MM.1S (cell line): ENCODE measurements at places on chromosomes 7 and 10.

GRCh38 chr7:66631471-66631870 lies 2.8 kb downstream of the KCTD7 start:
- DNase-seq: peak; percentile 39

GRCh38 chr10:23238015-23238414 lies 45.9 kb downstream of the PTF1A start:
- no peak for DNase-seq

DNA sequence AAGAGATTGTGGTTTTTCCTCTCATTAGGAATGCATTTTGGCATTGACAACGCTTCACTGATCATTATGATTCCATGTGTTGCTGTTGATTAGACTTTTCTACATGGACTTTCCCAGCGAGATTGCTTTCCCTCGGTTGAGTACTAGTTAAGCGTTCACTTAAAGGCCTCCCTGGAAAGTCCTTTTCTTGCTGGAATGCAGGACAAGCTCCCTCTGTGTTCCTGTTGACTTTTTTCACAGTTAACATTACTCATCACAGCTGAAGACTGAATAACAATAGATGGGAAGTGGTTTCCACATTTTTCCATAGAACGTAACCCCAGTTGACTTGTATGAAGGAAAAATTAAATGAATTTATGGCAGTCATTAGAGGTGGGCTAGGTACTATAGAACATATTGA lies 2.6 kb upstream of the CAV1 start:
- DNase-seq: no peak

GRCh38 chr7:30163231-30163894 lies 28.6 kb downstream of the MTURN start:
- peak; percentile 51 for DNase-seq

GRCh38 chr7:158085741-158086695 lies 501.6 kb downstream of the PTPRN2 start:
- no peak for DNase-seq

DNA sequence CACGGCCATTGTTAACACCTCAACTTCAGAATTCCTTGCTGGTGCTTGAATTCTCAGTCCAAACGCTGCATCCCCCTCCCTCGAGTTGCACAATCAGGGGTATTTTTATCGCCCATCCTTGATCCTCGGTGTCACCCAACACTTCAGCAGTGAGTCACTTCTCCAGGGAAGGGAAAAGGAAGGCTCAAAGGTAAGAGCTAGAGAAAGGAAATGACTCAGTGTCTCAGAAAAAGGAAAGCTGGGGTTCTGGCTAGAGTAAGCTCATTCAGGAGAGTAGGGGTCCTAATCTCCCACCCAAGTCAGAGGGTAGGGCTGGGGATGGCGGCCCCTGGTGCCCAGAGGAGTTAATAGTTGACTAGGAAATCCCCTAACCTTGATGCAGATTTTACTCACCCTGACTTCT lies 39.8 kb upstream of the TRIM8 start:
- DNase-seq: no peak

GRCh38 chr7:16084370-16084769 lies 337.0 kb downstream of the CRPPA start:
- no peak for DNase-seq

DNA sequence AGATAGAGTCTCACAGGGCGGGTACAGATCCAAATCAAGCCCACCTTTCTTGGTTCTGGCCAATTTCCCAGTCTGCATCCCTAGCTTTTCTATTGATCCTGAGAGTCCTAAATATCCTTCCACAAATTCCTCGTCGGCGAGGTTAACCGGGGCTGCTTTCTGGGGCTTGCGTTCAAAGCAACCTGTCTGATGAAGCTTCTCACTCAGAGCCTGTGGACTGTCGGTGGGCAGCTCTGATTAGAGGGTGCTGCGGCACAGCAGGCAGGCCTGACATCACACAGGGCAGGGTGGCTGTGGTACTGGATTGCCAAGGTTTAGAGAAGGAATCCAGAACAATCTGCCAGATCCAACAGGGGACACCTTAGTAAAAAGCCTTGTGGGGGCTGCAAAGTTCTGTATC lies 338.0 kb upstream of the ZMIZ1 start:
- DNase-seq: no peak
